Right atrium auricular region (tissue), 2 donors: ENCODE measurements at places on chromosomes 16 and 17. TPM values are rescaled to one million over a fixed set of nuclear protein-coding genes. Genes with fewer than 3 reads are reported as not detected.
A peak's percentile ranks its signal among the peaks of the same experiment; 100 is the strongest.

DNA sequence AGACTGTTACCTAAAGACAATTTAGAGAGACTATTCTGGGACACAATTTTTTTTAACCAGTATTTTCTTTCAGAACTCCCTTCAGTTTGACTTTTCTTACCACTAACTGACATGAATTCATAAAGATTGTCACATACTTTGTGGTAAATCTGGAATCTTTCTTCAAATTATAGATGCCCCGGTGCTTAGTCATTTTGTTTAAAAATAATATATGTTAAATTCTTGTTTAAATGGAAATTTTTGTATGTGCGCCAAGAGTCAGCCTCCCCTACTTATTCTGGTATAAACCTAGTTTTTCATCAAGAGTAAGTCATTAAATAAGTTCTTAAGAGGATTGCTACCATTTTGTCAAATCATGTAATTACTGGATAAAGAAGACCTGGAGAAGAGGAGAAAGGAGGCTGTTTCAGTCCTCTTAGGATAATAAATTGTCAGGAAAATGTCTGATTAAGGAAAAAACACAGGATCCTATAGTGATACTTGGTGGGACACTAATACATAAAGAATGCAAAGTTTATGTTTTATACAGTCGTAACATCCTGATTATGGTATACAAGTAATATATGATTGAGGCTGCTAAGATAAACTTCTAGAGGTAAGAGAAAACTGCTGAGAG is 424.4 kb downstream of the PMP22 start:
- H3K27me3 ChIP-seq: no peaks in the 10 kb centered on the region
- no peaks in the 10 kb centered on the region for H3K4me1 ChIP-seq
- H3K36me3 ChIP-seq: no peaks in the 10 kb centered on the region
- no peak overlapping the region for H3K4me3 ChIP-seq
- H3K27ac ChIP-seq: no peak overlapping the region

DNA sequence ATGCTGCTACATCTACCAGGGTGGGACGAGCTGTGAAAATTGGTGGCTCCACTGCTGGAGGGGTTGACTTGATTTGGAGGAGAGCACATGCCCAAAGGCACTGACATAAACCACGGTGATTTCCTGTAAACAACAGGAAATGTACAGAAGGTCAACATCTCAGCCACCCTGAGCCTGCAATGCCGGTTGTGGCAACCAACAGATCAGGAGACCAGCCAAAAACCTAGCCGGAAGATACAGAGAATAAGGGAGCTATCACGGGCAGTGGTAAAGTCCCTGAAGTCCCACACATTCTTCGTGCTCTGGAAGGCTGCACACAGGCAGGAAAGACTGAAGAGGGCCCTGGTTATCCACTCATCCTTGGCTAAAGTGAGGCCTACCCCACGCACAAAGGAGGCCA is 56.2 kb downstream of the ADCY9 start:
- no peaks in the 10 kb centered on the region for H3K36me3 ChIP-seq
- H3K4me3 ChIP-seq: no peak overlapping the region
- DNase-seq: no peak

GRCh38 chr16:48152226-48152625 is 3.6 kb downstream of the ABCC12 start:
- no peak for DNase-seq
- no peaks in the 10 kb centered on the region for H3K36me3 ChIP-seq
- H3K27ac ChIP-seq: no peak overlapping the region
- H3K4me3 ChIP-seq: no peak overlapping the region
- H3K27me3 ChIP-seq: no peaks in the 10 kb centered on the region

- H3K4me1 ChIP-seq: no peaks in the 10 kb centered on the region
- no peaks in the 10 kb centered on the region for H3K27me3 ChIP-seq
- no peak overlapping the region for H3K27ac ChIP-seq
- no peak for DNase-seq
Observed at GRCh38 chr17:82070611-82071010, 5.0 kb upstream of the DUS1L start.

DNA sequence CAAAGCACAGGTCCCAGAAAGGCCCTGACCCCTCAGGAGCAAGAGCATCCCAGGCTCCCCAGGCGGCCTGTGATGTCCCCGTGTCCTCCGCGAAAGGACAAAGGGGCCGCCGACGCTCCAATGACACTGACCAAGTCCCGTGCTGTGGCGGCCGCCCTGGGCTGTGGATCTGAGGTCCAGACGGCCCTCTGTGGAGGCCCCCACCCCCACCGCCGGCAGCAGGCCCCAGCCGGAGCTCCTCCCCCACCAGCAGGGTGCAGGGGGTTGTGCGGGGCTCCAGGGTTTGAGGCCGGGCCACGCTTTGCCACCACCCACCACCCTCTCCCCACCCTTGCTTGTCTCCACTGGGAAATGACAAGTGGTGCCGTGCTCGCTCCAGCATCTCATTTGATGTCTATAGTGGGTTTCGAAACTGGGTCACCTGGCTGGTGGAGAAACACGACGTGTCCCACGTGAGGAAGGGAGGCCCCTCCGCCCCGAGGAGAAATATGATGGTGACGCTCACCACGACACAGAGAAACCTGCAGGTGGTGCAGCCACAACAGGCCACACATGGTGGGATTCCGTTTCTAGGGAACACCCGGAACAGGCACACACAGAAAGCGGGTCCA is 31.2 kb upstream of the ZNF469 start:
- no peaks in the 10 kb centered on the region for H3K36me3 ChIP-seq
- H3K4me3 ChIP-seq: no peak overlapping the region
- H3K27ac ChIP-seq: no peak overlapping the region
- no peaks in the 10 kb centered on the region for H3K27me3 ChIP-seq

- no peak overlapping the region for H3K4me3 ChIP-seq
- DNase-seq: no peak
- H3K36me3 ChIP-seq: no peaks in the 10 kb centered on the region
- no peak overlapping the region for H3K27ac ChIP-seq
Observed at GRCh38 chr17:63988741-63989621, 9.2 kb upstream of the PRR29 start.

GRCh38 chr17:65531256-65532100 is 30.0 kb downstream of the AXIN2 start:
- H3K36me3 ChIP-seq: peaks cover 55% of the 10 kb centered on the region
- peak overlapping the region; percentile 88 for H3K27ac ChIP-seq
- H3K4me1 ChIP-seq: peaks cover 34% of the 10 kb centered on the region
- DNase-seq: peak; percentile 83

DNA sequence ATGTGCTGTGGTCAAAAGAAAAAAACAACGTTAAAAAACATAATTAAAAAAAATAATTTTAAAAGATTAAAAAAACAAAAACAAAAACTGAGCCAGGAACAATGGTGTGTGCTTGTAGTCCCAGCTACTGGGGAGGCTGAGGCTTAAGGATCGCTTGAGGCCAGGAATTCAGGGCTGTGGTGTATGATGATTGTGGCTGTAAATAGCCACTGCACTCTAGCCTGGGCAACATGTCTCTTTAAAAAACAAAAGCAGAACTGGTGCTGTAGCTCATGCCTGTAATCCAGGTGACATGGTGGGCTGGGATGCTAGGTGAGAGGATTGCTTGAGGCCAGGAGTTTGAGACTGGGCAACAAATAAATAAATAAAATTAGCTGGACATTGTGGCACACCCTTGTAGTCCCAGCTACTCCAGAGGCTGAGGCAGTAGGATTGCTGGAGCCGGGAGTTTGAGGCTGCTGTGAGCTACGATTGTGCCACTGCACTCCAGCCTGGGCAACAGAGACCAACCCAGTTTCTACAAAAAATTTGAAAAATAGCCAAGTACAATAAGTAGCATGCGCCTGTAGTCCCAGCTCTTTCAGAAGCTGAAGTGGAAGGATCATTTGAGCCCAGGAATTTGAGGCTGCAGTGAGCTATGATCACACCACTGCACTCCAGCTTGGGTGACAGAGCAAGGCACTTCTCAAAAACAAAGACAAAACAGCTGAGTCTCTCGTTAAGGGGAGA is 43.6 kb downstream of the NFATC3 start:
- no peak overlapping the region for H3K4me3 ChIP-seq
- no peaks in the 10 kb centered on the region for H3K27me3 ChIP-seq
- peaks cover 12% of the 10 kb centered on the region for H3K36me3 ChIP-seq
- no peak overlapping the region for H3K27ac ChIP-seq
- H3K4me1 ChIP-seq: peaks cover 10% of the 10 kb centered on the region

DNA sequence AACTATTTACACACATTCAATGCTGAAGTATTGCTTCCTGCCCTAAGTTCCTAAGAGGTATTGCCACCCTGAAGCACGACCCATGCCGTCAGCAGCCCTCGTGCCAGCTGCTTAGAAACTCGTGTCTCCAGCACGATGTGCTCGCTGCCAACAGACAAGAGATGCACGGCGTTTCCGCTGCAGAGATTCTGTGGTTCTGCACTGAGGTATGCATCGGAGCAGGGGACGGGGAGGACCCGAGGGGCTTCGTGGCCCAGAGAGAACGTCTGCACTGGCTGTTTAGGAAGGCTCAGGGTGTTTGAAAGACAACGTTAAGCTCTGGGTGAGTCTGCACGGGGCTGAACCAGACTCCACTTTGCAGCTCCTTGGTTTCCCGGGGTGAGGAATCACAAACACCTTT is 82.7 kb upstream of the CREBBP start:
- no peaks in the 10 kb centered on the region for H3K4me1 ChIP-seq
- H3K27ac ChIP-seq: no peak overlapping the region
- peaks cover 8% of the 10 kb centered on the region for H3K36me3 ChIP-seq
- no peak overlapping the region for H3K4me3 ChIP-seq
- DNase-seq: no peak
- no peaks in the 10 kb centered on the region for H3K27me3 ChIP-seq

- H3K4me1 ChIP-seq: no peaks in the 10 kb centered on the region
- H3K4me3 ChIP-seq: no peak overlapping the region
- no peak for DNase-seq
- H3K27ac ChIP-seq: no peak overlapping the region
Observed at GRCh38 chr17:55962951-55963401, 190.3 kb upstream of the ANKFN1 start.

GRCh38 chr16:70304892-70305448 is 6.0 kb downstream of the DDX19B start:
- no peak overlapping the region for H3K27ac ChIP-seq
- H3K27me3 ChIP-seq: no peaks in the 10 kb centered on the region
- H3K4me3 ChIP-seq: no peak overlapping the region
- no peaks in the 10 kb centered on the region for H3K36me3 ChIP-seq
- no peak for DNase-seq

DNA sequence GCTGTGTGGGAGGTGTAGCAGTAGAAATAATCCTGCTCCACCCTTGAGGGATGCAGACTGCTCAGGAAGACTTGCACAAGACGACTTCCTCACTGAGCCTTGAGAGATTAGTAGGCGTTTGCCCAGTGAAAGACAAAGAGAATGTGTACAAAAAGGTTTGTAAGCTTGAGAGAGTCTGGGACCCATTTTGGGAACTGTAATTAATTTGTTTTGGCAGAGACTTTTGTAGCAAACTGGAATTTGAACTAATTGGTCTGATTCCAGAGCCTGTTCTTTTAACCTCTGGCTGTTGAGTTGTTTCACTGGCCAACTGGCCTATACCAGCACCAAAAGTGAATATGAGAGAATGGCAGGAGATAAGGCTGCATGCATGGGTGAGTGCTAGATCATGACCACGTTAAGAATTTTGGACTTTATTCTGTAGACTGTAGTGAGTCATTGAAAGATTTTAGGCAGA is 75.5 kb downstream of the AATF start:
- no peaks in the 10 kb centered on the region for H3K36me3 ChIP-seq
- no peak for DNase-seq
- no peaks in the 10 kb centered on the region for H3K4me1 ChIP-seq
- no peak overlapping the region for H3K27ac ChIP-seq

- H3K36me3 ChIP-seq: no peaks in the 10 kb centered on the region
- no peaks in the 10 kb centered on the region for H3K27me3 ChIP-seq
- no peak for DNase-seq
- H3K27ac ChIP-seq: peak overlapping the region; percentile 88
Observed at GRCh38 chr17:78377858-78378224, 608 bp upstream of the PGS1 start.

- H3K27ac ChIP-seq: no peak overlapping the region
- no peaks in the 10 kb centered on the region for H3K4me1 ChIP-seq
- no peaks in the 10 kb centered on the region for H3K27me3 ChIP-seq
- no peak for DNase-seq
- H3K4me3 ChIP-seq: no peak overlapping the region
- peaks cover 31% of the 10 kb centered on the region for H3K36me3 ChIP-seq
Observed at GRCh38 chr17:81251094-81251708, 12.1 kb downstream of the NDUFAF8 start.

DNA sequence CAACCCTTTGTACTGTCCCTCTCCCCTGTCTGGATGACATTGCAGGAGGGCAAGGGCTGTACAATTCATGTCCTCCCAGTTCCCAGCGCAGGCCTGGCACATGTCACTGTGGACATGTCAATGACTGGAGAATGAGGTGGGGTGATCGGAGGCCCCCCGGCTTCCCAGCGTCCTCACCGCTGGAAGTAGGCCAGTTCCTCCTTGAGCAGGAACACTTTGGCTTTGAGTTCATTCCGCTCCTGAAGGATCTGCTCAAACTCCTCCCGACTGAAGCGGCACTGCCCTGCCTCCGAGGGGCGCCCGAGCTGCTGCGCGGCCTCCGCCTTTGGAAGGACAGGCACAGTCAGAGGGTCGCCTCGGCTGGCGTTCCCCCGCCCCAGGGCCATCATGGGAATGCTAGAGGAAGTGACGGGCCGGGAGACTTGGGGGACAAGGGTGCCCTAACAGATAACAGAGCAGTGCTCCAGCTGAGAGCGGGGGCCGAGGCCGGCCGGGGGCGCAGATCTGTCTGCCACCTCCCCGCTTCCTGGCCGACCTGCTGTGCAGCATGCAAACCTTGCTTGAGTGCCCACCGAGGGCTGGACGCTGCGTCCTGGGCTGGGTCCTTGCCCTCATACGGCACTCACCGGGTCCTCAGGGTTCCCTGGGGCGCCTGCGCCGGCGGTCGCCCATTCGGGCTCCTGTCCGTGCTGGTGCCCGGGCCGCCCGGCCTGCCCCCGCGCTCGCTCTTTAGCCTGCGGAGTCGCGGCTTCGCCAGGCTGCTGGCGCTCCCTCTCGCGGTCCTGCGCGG is 1.3 kb downstream of the RILP start:
- no peaks in the 10 kb centered on the region for H3K27me3 ChIP-seq
- H3K27ac ChIP-seq: peak overlapping the region; percentile 89
- H3K36me3 ChIP-seq: peaks cover 43% of the 10 kb centered on the region
- peak; percentile 60 for DNase-seq

- H3K36me3 ChIP-seq: no peaks in the 10 kb centered on the region
- no peak overlapping the region for H3K4me3 ChIP-seq
Observed at GRCh38 chr16:90070440-90070839, 6.7 kb downstream of the PRDM7 start.

GRCh38 chr17:48672340-48672739 is 46.2 kb upstream of the HOXB9 start:
- no peak overlapping the region for H3K4me3 ChIP-seq
- H3K27me3 ChIP-seq: no peaks in the 10 kb centered on the region
- H3K4me1 ChIP-seq: no peaks in the 10 kb centered on the region
- H3K27ac ChIP-seq: no peak overlapping the region

The TP53TG3 gene
- total RNA-seq: not detected

The MYO15A gene
- 0.20 TPM for total RNA-seq

The PRSS21 gene
- total RNA-seq: not detected

The AOC3 gene
- total RNA-seq: 10.3 TPM

The CCL4L2 gene
- total RNA-seq: 0.39 TPM

The KREMEN2 gene
- total RNA-seq: not detected

The CACNG5 gene
- total RNA-seq: not detected

The PERCC1 gene
- total RNA-seq: not detected
